ENCODE measurements at places on chromosomes 3 and 15.
A peak's percentile ranks its signal among the peaks of the same experiment; 100 is the strongest.

DNA sequence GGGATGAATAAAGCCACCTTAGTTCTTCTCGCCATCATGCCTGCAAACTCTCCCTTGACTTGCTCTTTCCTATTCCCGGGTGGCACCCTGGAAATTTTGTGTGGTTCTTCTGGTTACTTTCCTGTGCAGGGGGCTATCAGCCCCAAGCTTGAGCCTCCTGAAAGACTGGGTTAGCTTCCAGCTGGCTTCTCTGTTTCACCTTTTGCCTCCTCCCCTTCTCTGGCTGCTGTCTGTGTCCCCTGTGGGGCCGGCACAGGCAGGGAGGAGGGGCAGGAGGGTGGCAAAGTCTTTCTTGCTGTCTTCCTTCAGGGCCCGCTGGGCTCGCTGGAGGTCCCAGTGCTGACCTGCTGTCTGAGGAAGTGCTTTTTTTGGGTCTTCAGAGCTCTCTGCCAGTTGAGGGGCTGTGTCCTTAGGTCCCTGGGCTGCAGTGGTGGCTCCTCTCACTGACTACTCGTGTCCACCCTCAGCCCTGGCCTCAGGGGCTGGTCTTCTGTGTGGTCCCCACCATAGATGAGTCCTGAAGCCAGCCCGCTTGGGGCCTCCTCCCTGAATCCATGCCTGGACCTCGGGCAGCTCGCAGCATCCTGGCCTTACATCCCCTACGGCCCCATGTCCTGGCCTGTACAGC lies 196.5 kb downstream of the KLF13 start:
- no peak for DNase-seq

DNA sequence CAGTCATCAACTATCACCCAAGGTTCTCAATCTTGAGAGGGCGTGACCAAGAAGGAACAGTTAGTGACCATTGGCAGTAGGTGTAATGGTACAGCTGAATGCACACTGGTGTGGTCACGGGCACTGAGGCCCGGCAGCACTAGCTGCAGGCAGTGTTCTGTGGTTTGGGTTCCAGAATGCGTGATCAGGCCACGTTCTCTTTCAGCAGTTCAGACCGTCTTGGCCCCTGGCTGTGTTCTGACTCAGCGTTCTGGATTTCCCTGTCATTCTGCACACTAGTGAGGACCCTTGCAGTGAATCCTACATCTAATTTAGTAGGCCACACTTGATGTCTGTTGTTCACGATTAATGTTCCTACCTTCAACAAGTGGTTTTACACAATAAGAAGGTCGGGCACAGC lies 220.5 kb upstream of the SLCO3A1 start:
- DNase-seq, result no peak

DNA sequence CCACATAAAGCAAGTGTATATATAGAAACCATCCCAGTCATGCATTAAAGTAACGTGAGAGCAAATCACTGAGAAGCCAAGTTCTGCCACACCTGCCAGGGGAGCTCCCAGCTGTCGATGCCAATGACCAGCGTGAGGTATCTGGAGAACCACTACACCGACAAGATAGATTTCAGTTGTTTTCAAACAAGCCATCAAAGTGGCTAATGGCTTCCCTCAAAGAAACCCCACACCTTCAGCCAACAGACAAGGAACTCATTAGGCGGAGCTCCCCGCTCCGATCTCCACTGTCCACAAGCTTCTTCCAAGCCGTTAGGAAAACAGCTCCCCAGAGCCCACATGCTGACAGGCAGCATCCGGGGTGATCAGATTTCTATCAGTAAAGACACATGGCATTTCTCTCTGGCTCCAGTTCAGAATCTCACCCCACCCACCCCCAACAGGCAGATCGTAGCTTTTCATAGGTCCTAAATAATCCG lies 54.2 kb upstream of the SPATA12 start:
- peak; percentile 35 for DNase-seq

GRCh38 chr15:73897441-73898261 lies 24.3 kb downstream of the TBC1D21 start:
- DNase-seq, result no peak

GRCh38 chr3:38019658-38020341 lies 9.6 kb downstream of the PLCD1 start:
- no peak for DNase-seq

GRCh38 chr3:16455966-16456365 lies 57.5 kb downstream of the RFTN1 start:
- DNase-seq, result no peak

DNA sequence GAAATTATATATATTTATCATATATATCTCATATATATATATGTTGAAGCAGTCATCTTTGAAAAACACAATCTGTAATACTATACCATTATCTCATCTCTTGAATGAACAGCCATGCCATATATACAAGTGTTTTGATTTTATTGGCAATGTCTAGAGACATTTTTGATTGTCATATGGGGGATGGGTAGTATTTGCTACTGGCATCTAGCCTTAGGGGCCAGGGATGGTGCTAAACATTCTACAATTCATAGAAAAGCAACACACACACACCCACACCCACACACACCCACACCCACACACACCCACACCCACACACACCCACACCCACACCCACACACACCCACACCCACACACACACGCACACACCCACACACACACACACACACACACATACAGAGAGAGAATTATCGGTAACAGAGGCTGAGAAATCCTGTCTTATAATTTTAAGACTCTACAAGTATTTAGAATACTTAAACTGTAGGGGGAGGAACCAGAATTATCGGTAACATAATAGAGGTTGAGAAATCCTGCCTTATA lies 11.1 kb upstream of the PIK3R4 start:
- DNase-seq, result no peak

- peak; percentile 88 for DNase-seq
Observed at GRCh38 chr15:70627734-70628548, 135.4 kb downstream of the UACA start.

DNA sequence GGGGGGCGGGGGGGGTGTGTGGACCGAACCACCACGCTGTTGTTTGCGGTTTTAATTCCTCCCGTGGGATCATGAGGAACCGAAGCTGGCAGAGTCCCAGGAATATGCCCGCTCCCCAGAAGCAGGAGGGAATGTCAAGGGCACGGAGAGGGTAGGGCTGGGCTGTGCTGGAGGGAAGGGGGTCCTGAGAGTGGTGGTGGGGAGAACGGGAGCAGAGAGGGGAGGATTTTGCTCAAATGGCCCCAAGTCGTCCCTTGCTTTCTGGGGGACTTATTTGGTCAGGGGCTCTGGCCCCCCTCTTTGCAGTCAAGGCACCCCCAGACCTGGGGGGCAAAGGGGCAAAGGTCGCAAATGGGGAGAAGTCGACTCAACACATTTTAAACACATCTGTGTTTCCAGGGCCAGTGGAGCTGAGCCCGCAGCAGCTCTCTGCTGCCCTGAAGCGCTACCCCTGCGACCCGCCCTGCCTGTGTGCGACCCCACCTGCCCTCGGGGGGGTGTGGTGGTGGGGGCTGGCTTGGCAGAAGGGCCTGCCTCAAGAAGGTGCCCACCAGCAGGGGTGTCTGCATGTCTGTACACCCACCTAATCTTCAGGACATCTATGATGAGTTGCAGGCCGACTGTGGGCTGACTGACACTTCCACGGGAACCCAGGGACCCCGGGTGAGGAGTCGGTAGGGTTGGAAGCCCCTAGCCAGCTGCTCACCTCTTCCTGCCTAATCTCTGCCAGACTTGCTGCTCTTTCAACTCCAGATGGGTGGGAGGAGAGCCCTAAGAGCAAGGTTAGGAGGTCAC lies 602 bp upstream of the ATP2B2 start:
- no peak for DNase-seq

- DNase-seq, result no peak
Observed at GRCh38 chr3:69568951-69569350, 170.3 kb upstream of the MITF start.

DNA sequence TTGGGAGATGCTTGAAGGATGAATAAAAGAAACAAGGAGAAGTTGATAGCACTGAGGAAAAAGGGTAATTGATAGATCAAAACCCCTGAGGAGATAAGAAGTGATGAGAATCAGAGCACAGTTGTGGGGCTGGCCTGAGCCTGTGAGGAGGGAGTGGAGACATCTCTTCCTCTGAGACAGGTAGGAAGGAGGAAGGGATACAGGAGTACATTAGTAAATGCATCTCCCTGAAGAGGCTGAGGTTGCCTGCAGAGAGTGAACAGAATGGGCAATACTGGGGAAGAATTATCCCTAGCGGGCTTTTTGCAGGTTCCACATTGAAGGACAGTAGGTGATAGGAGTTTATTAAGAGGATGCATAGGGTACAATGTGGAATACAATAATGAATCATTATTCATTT lies 17.3 kb upstream of the SCAMP5 start:
- no peak for DNase-seq

GRCh38 chr3:177804032-177804431 lies 606.8 kb upstream of the TBL1XR1 start:
- no peak for DNase-seq

- DNase-seq, result peak; percentile 69
Observed at GRCh38 chr3:88219138-88219792, 69.5 kb downstream of the C3orf38 start.

DNA sequence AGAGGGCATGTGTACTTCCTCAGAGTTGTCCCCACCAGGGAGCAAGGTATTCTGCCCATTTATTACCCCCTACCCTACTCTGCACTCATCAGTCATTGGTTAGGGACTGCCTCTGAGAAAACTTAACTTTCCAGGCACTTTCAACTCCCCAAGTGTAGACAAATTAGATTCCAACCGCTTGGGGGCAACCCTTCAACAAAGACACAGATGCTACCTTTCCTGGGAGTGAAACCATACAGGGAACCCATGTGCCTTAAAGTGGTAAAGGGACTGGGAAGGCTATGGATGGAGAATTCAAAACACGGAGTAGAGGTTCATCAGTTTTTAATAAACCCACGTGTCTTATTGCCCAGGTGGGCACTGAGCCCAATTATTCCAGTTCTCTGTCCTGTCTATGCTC lies 19.4 kb upstream of the UBE2E2 start:
- DNase-seq, result peak; percentile 36

DNA sequence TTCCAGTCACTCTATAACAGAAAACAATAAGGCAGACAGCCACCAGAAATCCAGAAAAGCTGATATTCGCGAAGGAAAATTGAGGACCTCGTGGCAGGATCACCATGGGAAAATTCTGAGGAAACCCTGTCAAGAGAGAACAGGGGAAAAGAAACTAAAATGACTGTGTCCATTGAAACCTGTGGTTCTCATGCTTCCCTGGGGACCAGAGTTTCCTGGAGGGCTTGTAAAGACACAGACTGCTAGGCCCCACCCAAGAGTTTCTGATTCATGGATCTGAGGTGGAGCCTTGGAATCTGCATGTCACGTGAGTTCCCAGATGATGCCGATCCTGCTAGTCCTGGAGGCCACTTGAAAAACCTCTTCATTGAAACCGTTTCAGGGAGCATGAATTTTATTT lies 420.5 kb downstream of the EPHB1 start:
- DNase-seq, result no peak

DNA sequence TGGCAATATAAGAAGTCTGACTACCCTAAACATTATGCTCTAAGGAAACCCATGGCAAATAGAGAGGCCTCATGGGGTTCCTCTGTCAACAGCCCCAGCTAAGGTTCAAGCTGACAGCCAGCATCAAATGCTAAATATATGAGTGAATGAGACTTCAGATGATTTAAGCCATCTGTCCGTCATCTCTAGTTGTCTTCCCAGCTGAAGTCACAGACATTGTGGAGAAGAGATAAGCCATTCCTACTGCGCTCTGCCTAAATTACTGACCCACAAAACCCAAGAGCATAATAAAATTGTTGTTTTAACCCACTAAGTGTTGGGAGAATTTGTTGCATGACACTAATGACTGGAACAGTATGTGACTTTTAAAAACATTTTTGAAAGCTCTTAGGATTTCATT lies 87.3 kb upstream of the IGSF10 start:
- DNase-seq, result no peak

DNA sequence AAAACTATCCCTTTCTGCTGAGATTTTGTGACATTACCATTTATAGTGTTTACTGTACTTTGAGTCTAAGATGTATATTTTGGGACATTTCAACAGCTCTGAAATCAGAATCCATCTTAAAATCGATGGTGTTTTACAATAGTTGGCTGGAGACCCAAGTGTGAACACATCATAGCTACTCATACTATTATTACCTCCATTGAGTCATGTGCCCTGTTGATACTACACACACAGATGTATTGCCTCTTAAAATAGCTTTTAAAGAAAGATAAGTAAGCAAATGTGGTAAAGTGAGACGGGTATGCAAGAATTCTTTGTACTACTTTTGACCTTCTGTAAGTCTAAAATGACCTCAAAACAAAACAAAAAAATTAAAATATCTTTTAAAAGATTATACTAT lies 6.7 kb downstream of the LMOD3 start:
- no peak for DNase-seq

DNA sequence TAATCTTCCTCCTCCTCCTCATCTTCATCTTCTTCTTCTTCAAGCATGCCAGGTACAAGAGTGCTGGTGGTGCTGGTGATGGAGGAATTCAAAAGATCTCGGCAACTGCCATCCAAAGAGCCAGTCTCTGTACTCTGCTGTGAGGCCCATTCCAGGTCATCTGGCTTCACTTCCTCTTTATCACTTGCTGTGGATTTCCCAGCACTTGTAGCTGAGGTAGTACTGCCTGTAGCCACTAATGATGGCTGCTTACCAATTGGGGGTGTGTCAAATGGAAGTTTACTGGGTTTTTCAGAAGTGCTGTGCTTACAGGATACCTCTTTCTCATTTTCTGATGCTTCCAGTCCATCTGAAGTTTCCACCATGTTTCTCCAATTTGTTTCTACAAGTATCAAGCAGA lies 28.8 kb upstream of the SHC4 start:
- no peak for DNase-seq

DNA sequence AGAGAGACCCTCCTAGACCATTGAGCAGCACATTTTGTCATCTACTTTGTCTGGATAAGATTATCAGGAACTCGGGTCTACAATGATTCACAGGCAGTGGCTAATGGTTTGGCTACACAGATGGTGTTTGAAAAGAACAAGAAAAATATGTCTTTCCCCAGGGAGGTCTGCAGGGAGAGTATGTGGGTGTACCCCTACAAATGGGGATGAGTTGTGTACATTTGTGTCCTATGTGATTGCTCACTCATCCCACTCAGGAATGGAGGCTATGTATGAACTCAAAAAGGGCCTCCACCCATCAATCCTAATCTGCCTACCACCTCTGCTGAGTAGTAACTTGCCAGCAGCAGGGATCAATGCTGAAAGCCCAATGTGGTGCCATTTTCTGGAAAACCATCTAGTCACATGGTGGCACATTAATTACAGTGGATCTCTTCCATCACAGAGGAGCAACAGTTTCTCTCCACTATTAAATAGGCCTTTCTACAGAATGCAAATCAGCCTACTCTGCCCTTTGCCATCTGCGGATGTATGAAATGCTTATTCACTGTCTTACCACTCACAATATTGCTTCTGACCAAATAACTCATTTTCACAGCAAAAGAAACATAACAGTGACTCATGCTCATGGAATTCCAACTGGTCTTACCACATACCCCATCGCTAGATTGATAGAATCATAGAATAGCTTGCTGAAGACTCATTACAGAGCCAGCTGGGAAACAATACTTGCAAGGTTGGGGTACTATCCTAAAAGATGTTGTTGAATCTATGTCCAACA lies 48.3 kb upstream of the TRIM42 start:
- DNase-seq, result peak; percentile 72

- no peak for DNase-seq
Observed at GRCh38 chr3:128563439-128563838, 70.4 kb upstream of the GATA2 start.

GRCh38 chr3:134694466-134694865 lies 43.6 kb upstream of the KY start:
- no peak for DNase-seq

- DNase-seq, result no peak
Observed at GRCh38 chr3:128214056-128214455, 60.8 kb downstream of the EEFSEC start.

GRCh38 chr3:66554178-66554577 lies 53.4 kb upstream of the LRIG1 start:
- DNase-seq, result no peak
